ENCODE measurements at places on chromosomes 11 and 22. TPM values are rescaled to one million over a fixed set of nuclear protein-coding genes. Genes with fewer than 3 reads are reported as not detected.
A peak's percentile ranks its signal among the peaks of the same experiment; 100 is the strongest.

GRCh38 chr11:47105974-47106373 is 70.7 kb downstream of the ARFGAP2 start:
- no peak for DNase-seq

- no peak for DNase-seq
Measured at GRCh38 chr11:117199916-117200812, 994 bp downstream of the TAGLN start.

GRCh38 chr11:70473186-70473872 is 75.0 kb downstream of the CTTN start:
- no peak for DNase-seq

GRCh38 chr11:32527261-32528175 is 56.1 kb upstream of the EIF3M start:
- DNase-seq: no peak

DNA sequence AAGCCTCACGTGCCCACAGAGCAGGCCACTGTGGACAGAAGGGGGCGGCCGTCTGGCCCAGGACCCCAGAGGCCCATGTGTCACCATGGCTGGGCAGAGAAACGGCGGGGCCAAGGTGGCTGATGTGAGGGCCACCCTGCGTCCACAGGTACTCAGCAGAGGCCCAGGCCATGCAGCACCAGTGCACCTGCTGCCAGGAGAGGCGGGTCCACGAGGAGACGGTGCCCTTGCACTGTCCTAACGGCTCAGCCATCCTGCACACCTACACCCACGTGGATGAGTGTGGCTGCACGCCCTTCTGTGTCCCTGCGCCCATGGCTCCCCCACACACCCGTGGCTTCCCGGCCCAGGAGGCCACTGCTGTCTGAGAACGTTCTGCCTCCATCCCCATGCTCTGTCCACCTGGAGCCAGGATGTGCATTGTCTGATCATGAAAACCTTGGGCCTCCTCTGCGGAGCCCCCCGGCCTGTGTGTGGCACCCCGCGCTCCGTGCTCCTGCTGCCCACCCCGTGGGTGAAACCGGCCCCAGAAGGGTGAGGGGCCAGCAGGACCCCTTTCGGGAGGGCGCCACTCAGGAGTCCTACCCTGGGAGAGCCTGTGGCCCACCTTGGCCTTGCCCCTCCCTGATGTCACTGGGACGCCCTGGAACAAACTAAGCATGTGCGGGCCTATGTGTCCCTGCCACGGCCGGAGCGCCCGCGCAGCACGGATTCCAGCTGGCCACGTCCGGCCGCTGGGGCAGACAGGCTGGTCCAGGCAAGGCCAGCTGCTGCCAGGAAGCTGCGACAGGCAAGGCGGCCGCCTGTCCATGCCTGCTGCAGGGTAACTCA is 38.6 kb downstream of the MUC5B start:
- DNase-seq: no peak

DNA sequence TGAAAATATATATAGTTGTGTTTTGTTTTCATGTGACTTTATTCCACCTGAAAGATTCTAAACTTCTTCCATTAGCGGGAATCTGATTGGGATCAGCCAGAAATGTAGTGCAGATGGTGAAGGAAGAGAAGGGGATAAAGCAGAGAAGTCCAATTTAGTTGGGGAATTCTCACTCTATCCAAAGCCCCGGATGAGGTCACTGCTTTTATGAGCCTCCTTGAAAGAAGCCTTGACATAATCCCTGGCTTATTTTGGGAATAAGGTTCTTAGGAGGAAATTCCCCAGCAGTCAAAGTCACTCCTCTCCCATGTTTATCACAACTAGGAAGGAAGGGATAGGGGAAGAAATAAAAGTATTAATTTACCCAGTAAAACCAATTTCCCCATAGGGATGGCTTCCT is 41.1 kb downstream of the OSBP start:
- DNase-seq: peak; percentile 70

DNA sequence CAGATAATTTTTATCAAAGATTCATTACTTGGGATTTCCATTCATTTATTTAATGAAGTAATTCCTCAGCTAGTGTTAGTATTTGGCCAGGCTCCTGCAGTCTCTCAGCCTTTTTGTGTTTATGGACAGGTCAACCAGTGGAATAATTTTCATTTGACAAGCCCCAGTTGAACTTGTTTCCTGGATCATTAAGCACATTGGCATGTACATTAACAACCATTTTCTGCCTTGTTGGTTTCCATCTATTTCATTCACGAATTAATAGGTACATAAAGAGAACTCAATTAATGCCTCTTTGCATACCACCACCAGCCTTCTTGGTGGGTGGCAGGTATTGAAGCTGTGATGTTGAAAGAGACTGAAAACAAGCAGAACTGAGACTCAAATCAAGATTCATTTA is 745.2 kb downstream of the KCNA4 start:
- DNase-seq: no peak

DNA sequence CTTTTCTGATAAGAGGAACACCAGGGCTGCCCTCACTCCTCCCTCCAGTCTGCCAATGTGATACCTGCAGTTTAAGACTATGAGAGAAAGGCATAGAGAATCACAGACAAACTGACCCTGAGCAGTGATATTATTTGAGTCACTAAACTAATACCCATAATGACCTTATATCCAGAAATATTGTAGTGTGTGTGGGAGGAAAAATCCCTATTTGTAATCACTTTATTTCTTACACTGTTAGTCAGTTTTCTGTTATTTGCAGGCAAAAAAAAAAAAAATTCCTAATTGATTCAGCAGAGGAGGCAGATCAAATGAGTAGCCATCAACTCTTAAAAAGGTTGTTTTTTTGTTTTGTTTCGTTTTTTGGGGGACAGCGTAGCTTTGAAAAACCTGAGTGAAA is 82.5 kb downstream of the MAML2 start:
- no peak for DNase-seq

DNA sequence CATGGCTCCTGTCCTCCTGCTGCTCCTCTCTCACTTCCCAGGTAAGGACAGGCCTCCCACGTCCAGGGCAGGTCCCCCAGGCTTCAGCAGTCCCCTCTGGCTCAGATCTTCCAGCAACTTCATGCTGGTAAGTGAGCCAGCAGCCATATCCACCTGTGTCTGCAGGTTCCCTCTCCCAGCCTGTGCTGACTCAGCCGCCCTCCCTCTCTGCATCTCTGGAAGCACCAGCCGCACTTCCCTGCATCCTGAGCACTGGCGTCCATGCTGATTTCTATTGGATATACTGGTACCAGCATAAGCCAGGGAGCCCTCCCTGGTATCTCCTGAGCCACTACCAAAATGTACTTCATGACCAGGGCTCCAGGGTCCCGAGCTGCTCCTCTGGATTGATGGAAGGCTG is 19.0 kb downstream of the RFPL3 start:
- no peak for DNase-seq

DNA sequence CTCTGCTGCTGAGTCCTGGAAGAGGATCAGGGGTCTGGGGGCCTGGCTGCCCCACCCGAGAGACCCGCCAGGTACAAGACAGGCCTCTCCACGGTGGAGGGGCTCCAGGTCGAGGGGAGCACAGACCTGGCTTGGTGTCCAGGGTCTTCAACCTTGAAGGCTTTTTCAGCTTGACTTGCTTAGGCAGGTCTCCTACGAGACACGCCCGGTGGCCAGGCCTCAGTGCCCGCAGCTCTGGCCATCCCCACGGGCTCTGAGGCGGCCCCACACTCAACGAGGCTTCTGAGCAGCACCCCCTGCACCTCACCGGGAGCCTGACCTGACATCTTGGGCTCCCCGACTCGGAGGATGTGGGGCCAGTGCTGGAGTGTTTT is 6.6 kb upstream of the PLXNB2 start:
- no peak for DNase-seq

DNA sequence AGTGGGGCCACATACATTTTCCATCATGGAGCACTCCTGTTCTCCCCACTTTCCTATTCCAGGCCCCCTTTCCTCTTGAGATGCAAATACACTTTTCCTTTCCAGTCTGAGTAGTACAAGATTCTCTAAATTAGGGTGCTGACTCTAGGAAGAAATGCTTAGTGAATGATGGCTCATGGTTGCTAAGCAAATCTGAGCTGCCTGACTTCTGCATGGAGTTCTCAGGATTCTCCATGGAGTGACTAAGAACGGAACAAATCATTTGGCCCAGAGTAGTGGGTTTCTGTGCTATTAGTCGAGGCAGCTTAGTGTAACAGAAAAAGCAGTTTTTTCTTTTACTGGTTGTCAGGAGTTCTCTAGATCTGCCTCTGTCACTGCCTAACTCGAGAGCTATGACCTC is 65.4 kb upstream of the NTM start:
- peak; percentile 7 for DNase-seq

DNA sequence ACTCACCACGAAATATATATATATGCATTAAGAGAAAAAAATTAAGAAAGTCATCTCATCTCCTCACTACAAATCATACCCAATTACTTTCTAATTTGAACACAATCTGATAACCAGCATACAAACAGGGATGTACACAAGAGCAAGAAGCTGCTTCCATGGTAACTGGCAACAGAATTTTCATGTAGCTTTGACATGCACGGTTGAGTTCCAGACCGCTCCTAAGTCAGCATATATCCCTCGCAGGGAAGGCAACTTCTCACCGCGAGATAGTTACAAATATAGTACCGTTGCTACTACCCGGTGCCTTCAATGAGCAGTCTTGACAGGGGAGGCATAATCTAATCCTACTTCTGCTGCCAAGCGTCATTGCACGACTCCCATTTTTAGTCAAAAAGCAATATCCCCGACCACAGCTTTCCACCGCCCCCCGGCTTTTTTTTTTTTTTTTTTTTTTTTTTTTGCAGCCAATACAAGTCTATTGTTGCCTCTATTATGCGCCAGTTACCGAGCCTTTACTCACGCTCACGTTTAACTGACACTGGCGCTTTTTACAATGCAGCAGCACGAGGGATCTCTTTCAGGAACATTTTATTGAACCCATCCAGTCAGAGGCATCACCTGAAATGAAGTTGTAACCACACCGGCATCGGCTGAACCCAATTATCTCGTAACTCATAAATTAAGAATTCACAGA is 2.2 kb downstream of the CADM1 start:
- peak; percentile 53 for DNase-seq

DNA sequence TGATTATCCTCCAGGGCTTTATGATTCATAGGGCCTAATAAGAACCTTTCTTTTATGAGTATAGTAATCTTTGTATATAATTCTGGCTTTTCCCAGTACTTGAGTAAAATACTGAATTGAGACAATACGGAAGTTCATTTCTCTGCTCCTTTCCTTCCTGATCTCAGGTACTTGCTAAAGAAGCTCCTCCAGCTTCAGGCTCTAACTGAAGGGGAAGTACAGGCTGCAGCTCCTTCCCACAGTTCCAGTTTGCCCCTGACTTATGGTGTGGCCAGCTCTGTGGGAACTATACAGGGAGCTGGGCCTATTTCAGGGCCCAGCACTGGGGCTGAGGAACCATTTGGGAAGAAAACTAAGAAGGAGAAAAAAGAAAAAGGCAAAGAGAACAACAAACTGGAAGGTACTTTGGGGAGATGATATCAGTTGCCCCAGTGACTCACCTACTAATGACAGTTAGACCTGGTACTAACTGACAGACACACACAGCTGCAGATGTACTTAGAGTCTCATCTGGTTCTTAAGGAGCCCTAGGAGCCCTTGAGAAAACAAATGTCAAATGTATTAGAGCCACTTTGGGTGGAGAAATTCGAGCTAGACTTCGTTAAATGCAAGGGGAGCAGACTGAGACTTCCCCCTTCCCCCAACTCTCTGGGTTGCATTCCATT is 3.0 kb downstream of the TBRG1 start:
- no peak for DNase-seq

DNA sequence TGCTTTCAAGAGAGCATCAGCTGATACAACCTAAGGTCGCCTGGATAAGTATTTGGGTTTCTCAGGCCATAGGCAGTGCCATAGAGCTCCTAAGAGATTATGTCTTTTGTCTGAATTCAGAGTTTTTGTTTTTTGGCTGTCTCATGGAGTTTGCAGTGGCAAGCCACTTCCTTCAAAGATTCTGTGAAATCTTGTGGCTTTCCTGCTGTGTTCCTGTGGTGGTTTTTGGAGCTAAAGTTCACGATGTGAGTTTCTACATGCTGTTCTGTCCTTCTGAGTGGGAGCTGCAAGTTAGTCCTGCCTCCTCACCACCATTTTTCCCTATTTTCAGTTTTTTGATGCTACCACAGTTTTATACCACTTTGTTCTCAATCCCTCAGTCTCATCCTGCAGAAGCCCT is 111.4 kb downstream of the COMMD9 start:
- no peak for DNase-seq

DNA sequence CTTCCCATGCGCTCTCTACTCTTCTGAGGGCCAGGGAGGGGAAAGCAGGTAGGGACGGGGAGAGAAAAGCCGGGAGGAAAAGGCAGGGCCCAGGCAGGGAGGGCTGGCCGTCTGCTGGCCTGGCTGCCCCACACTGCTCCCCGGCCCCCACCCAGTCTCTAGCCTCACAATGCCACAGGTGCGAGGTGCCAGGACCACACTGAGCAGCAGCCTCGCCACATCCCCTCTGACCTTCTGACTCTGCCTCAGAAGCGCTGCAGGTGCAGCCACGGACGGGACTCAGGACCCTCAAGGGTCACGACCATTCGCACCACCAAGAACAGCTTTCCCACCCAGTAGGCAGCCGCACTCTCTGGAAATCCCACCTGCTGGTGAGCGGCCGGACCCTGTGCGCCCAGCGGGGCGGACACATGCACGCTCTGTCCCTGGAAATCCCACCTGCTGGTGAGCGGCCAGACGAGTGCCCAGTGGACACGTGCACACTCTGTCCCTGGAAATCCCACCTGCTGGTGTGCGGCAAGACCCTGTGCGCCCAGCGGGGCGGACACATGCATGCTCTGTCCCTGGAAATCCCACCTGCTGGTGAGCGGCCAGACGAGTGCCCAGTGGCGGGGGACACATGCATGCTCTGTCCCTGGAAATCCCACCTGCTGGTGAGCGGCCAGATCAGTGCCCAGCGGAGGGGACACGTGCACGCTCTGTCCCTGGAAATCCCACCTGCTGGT is 20.1 kb downstream of the TOLLIP start:
- DNase-seq: no peak

ADAMTS8 gene
- total RNA-seq: 5.3 TPM

LDHAL6A gene
- not detected for total RNA-seq

PATE2 gene
- total RNA-seq: 0.13 TPM

GLB1L3 gene
- not detected for total RNA-seq

MAPK8IP1 gene
- total RNA-seq: 29.3 TPM

All from muscle of leg (tissue), 16 donors.